ENCODE measurements at places on chromosomes 1 and 21. TPM values are rescaled to one million over a fixed set of nuclear protein-coding genes. Genes with fewer than 3 reads are reported as not detected.

GRCh38 chr1:199698222-199698621 lies 329.3 kb upstream of the NR5A2 start:
- H3K27ac ChIP-seq: no peak overlapping the region
- H3K4me3 ChIP-seq: no peak overlapping the region
- H3K36me3 ChIP-seq: no peaks in the 10 kb centered on the region
- H3K4me1 ChIP-seq: no peaks in the 10 kb centered on the region

GRCh38 chr1:203776636-203777035 lies 11.7 kb downstream of the LAX1 start:
- DNase-seq: peak; percentile 42
- H3K4me3 ChIP-seq: no peak overlapping the region
- H3K36me3 ChIP-seq: no peaks in the 10 kb centered on the region
- H3K4me1 ChIP-seq: no peaks in the 10 kb centered on the region

The HPDL gene
- total RNA-seq: not detected

The SHISA4 gene
- total RNA-seq: 20.9 TPM

GRCh38 chr1:18458133-18459092 lies 22.3 kb upstream of the KLHDC7A start:
- H3K27me3 ChIP-seq: peaks cover 12% of the 10 kb centered on the region
- H3K27ac ChIP-seq: no peak overlapping the region
- DNase-seq: no peak
- no peaks in the 10 kb centered on the region for H3K36me3 ChIP-seq
- H3K4me1 ChIP-seq: no peaks in the 10 kb centered on the region

- no peaks in the 10 kb centered on the region for H3K27me3 ChIP-seq
- peaks cover 5% of the 10 kb centered on the region for H3K36me3 ChIP-seq
- no peak overlapping the region for H3K4me3 ChIP-seq
- DNase-seq: no peak
- no peak overlapping the region for H3K27ac ChIP-seq
Observed at GRCh38 chr21:42271065-42271464, 44.1 kb downstream of the TFF3 start.

The EPHA10 gene
- 0.74 TPM for total RNA-seq

DNA sequence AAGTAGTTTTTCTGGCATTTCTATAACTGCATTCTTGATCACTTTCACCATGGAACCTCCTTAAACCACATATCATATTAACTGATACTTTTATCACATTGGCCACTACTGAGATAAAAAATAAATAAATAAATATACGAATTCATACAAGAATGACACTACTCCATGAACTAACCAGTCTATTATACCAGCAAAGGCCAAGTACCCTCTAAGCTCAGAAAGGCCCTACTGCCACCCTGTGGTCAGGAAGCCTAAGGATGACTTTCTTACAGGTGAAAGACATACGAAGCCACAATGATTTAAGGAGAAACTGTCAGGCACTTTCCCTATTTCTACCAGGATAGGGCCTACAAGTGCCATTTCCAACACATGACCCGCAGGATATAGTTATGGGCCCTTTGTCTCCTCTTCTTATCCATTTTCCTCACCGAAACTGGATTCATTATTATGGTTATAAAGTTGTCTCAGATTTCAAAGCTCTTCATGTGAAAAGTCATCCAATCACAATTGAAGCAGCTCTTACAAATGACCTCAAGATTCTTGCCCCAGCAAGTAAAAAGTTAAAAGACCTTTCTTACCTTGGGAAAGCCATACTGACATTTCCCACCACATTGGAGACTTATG lies 23.9 kb downstream of the DNAJC8 start:
- peaks cover 69% of the 10 kb centered on the region for H3K36me3 ChIP-seq
- DNase-seq: peak; percentile 78
- H3K27me3 ChIP-seq: no peaks in the 10 kb centered on the region
- H3K4me3 ChIP-seq: no peak overlapping the region
- peaks cover 9% of the 10 kb centered on the region for H3K4me1 ChIP-seq
- H3K27ac ChIP-seq: no peak overlapping the region

The PTTG1IP gene
- total RNA-seq: 326 TPM

The FAM3B gene
- not detected for total RNA-seq

- no peaks in the 10 kb centered on the region for H3K27me3 ChIP-seq
- peak overlapping the region; percentile 84 for H3K4me3 ChIP-seq
- H3K27ac ChIP-seq: peak overlapping the region; percentile 31
- H3K4me1 ChIP-seq: peaks cover 47% of the 10 kb centered on the region
- peaks cover 100% of the 10 kb centered on the region for H3K36me3 ChIP-seq
- peak; percentile 99 for DNase-seq
Observed at GRCh38 chr1:8873506-8874229, 4.8 kb downstream of the ENO1 start.

DNA sequence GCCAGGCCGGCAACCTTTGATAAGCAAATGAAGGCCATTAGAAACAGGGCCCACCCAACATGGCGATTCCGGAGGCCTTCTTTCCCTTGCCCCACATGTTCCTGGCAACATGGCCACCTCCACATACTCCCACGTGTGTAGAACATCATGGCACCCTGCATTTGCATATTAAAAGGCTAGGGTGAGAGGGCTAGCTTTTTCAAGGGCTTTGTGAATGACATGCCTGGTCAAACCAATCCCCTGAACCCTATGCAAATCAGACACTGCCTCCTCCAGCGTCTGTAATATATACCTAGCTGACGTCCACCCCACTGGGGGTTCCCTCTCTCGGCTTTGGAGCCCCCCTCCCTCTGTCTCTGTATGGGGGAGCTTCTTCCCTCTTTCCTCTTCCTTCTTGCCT lies 1.6 kb downstream of the ADCY10 start:
- no peaks in the 10 kb centered on the region for H3K27me3 ChIP-seq
- H3K4me1 ChIP-seq: peaks cover 12% of the 10 kb centered on the region
- peaks cover 28% of the 10 kb centered on the region for H3K36me3 ChIP-seq
- H3K4me3 ChIP-seq: no peak overlapping the region
- H3K27ac ChIP-seq: no peak overlapping the region
- DNase-seq: no peak

DNA sequence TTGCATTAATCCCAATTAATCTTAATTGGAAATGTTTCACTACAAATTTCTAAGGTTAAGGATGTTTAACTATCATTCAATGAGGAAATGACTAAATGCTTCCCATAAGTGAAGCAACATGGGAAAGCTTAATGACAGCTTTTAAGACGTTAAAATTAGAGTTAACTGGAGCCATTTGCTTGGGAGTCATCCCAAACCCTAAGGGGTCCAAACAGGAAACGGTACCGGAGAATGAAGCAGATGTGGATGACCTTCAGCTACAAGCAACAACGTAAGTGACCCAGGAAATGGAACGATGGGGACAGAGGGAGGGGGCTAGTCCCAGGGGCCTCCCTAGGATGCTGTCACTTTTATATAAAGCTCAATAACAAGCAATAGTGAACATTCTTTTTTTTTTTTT lies 62.2 kb downstream of the CAPZB start:
- DNase-seq: no peak
- H3K27ac ChIP-seq: no peak overlapping the region
- H3K4me1 ChIP-seq: peaks cover 38% of the 10 kb centered on the region

GRCh38 chr1:239810061-239810481 lies 281.6 kb upstream of the FMN2 start:
- DNase-seq: peak; percentile 53
- H3K27ac ChIP-seq: no peak overlapping the region
- no peaks in the 10 kb centered on the region for H3K27me3 ChIP-seq
- H3K36me3 ChIP-seq: no peaks in the 10 kb centered on the region
- H3K4me3 ChIP-seq: no peak overlapping the region
- peaks cover 24% of the 10 kb centered on the region for H3K4me1 ChIP-seq

- no peak overlapping the region for H3K27ac ChIP-seq
- no peaks in the 10 kb centered on the region for H3K36me3 ChIP-seq
- peaks cover 6% of the 10 kb centered on the region for H3K4me1 ChIP-seq
- peaks cover 8% of the 10 kb centered on the region for H3K27me3 ChIP-seq
Observed at GRCh38 chr1:53391296-53391695, 63.4 kb upstream of the LRP8 start.

The PTGFR gene
- total RNA-seq: 4.4 TPM

The AXDND1 gene
- 1.7 TPM for total RNA-seq

The TMEM51 gene
- total RNA-seq: 6.4 TPM

DNA sequence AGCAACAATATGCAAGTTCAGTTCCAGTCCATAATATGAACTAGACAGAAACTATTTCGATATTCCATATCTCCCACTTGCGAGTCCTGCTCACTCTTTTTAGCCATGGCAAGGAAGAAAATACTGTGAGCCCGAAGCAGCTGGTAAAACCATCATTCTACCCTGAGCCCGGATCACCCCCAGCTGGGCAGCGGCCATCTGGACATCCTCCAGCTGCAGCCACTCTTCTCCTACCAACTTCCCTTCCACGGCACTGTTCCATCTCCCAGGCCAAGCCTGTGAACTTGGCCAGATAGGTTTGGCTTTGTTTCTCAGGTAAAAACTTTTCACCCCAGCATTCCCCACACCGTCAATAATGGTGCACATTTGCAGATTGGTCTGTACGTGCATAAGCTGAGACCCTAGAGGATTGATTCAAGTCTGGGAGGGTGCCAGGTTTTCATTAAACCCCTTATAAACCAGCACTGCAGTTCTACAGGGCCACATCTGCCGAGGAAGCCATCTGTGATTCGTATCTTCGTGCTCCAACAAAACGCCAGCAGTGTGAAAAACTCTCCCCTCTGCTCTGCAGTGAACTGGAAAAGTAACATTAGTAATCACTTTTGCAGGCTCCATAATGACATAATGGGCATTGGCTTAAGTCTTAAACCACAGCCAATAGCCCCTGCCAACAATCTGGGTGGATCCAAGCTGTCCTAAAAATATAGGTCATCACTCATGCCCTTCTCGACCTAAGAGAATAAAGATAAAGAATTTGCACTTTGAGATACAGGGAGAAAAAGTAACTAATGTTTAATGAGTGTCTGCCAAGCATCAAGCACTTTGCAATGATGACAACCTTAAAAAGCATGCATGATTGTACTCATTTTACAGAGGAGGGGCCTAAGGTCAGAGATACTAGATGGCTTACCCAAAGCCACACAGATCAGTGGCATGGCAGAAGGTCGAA lies 205.1 kb downstream of the PLPP3 start:
- H3K27me3 ChIP-seq: no peaks in the 10 kb centered on the region
- no peaks in the 10 kb centered on the region for H3K36me3 ChIP-seq
- no peak for DNase-seq
- H3K4me1 ChIP-seq: peaks cover 14% of the 10 kb centered on the region

GRCh38 chr1:111620441-111620971 lies 917 bp downstream of the RAP1A start:
- H3K36me3 ChIP-seq: peaks cover 7% of the 10 kb centered on the region
- peak overlapping the region; percentile 74 for H3K27ac ChIP-seq
- H3K4me1 ChIP-seq: peaks cover 28% of the 10 kb centered on the region
- H3K4me3 ChIP-seq: peak overlapping the region; percentile 94
- H3K27me3 ChIP-seq: no peaks in the 10 kb centered on the region

DNA sequence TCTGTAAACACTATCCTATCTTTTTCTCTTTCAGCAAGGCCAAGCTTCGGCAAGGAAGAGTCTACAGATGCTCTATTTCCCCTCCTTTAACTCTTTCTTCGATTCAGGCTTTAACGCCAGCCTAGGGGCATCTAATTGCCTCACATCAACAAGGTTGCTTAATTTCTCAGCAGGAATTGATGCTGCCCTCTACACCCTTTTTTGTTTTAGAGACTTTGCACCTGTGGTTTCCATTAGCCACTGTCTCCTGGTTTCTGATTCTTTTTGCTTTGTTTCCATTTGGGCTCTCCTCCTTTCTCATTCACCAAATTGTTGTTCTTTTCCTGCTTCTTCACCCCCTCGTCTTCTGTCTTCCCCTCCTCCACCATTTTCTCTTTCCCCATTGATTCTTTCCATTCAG lies 202.4 kb upstream of the HMCN1 start:
- H3K4me3 ChIP-seq: no peak overlapping the region
- no peaks in the 10 kb centered on the region for H3K36me3 ChIP-seq
- H3K27me3 ChIP-seq: no peaks in the 10 kb centered on the region
- H3K27ac ChIP-seq: no peak overlapping the region
- no peak for DNase-seq

The SERINC2 gene
- 117 TPM for total RNA-seq

DNA sequence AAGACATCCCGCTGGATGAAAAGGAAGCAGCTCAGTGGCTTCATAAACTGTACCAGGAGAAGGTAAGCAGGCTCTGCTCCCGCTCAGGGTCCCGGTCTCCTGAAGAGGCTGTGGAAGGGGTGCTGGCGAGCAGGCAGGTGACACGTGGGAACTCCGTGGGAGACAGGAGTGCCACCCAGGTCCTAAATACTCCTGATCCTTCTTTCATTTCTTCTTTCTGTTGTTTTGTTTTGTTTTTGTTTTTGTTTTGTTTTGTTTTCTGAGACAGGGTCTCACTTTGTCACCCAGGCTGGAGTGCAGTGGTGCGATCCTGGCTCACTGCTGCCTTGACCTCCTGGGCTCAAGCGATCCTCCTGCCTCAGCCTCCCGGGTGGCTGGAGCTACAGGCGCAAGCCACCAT lies 34.0 kb upstream of the TRAPPC10 start:
- DNase-seq: no peak
- peaks cover 44% of the 10 kb centered on the region for H3K36me3 ChIP-seq
- H3K27me3 ChIP-seq: no peaks in the 10 kb centered on the region

- H3K4me1 ChIP-seq: peaks cover 38% of the 10 kb centered on the region
- no peak for DNase-seq
- H3K4me3 ChIP-seq: no peak overlapping the region
Observed at GRCh38 chr1:31571340-31572295, 4.7 kb upstream of the TINAGL1 start.

The GTF2B gene
- 18.8 TPM for total RNA-seq

The RAD54L gene
- total RNA-seq: 5.0 TPM

DNA sequence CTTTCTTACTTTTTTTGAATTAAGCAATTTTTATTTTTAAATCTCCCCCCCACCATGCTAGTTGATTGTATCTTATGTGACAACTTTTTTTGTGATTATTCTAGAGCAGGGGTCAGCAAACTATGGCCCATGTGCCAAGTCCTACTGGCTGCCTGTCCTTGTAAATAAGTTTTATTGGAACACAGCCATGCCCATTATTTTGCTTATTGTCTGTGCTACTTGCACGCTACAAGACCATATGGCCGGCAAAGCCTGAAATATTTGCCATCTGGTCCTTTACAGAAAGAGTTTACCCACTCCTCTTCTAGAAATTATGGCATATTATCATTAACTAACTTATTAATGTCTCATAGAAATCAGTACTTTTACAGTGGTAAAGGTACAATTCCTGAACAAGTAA lies 51.7 kb downstream of the AK5 start:
- H3K36me3 ChIP-seq: no peaks in the 10 kb centered on the region
- H3K27ac ChIP-seq: no peak overlapping the region
- DNase-seq: no peak
- no peaks in the 10 kb centered on the region for H3K4me1 ChIP-seq
- no peak overlapping the region for H3K4me3 ChIP-seq

DNA sequence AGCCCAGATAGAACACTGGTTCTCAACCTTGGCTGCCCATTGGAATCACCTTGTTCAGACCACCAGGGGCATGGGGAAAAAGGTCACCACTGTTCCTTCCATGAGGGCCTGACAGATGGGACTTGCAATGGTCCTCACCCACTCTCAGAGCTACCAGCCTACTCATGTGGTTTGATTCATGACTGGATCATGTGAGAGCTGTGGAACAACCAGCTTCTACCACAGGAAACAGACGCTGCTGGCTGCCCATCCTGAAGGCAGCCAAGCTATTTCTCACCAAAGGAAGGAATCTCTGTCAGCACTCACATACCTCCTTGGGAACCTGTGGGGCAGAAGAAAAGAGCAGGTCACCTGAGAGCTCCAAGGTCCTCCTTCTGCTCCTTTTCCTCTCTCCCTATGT lies 53.6 kb downstream of the CAPN8 start:
- no peaks in the 10 kb centered on the region for H3K4me1 ChIP-seq
- no peak for DNase-seq
- no peaks in the 10 kb centered on the region for H3K36me3 ChIP-seq
- H3K4me3 ChIP-seq: no peak overlapping the region

The PRELP gene
- total RNA-seq: not detected

- H3K4me1 ChIP-seq: peaks cover 11% of the 10 kb centered on the region
- H3K27me3 ChIP-seq: no peaks in the 10 kb centered on the region
- no peak overlapping the region for H3K4me3 ChIP-seq
Observed at GRCh38 chr21:19522381-19522780, 1118.8 kb upstream of the TMPRSS15 start.
